ENCODE measurements at places on chromosomes 3 and 15. TPM values are rescaled to one million over a fixed set of nuclear protein-coding genes. Genes with fewer than 3 reads are reported as not detected.

The ZIC1 gene
- total RNA-seq: 0.01 TPM

The CDV3 gene
- total RNA-seq: 106 TPM

The ARHGEF26 gene
- 11.9 TPM for total RNA-seq

The TMC3 gene
- total RNA-seq: not detected

The RAB6B gene
- total RNA-seq: 2.6 TPM

The SOX14 gene
- not detected for total RNA-seq

The OR5K3 gene
- total RNA-seq: not detected

The CSPG4 gene
- 0.13 TPM for total RNA-seq

The ADCY5 gene
- total RNA-seq: 0.88 TPM

The P2RY13 gene
- not detected for total RNA-seq

The EAF1 gene
- total RNA-seq: 15.1 TPM

The PRC1 gene
- 247 TPM for total RNA-seq

The TNIK gene
- total RNA-seq: 2.0 TPM

The HRG gene
- total RNA-seq: not detected

The MUC20 gene
- 0.42 TPM for total RNA-seq

The GCSAM gene
- total RNA-seq: not detected

The RBP2 gene
- not detected for total RNA-seq

The PLA2G4D gene
- total RNA-seq: not detected

The ZPLD1 gene
- total RNA-seq: not detected

The NMB gene
- 22.8 TPM for total RNA-seq

The ADAMTSL3 gene
- 0.34 TPM for total RNA-seq

The P2RY1 gene
- total RNA-seq: 0.49 TPM

The FOXL2 gene
- 4.2 TPM for total RNA-seq

The DGKG gene
- total RNA-seq: 7.3 TPM

All from A549 treated with AZD2906 at 1 μM for 4 hours (cell line).